Stimulated activated CD4-positive, alpha-beta T cell treated with anti-CD3 and anti-CD28 coated beads, Interleukin-15, amount 100 ng/mL, for 24 hours (primary cell): ENCODE measurements at places on chromosomes 16 and 17.
A peak's percentile ranks its signal among the peaks of the same experiment; 100 is the strongest.

GRCh38 chr17:37717627-37718323 is 27.1 kb downstream of the HNF1B start:
- no peak for DNase-seq

GRCh38 chr16:81189100-81189664 is 49.3 kb upstream of the BCO1 start:
- DNase-seq: no peak

- peak; percentile 61 for DNase-seq
Measured at GRCh38 chr17:48131216-48131824, 23.8 kb downstream of the SNX11 start.

DNA sequence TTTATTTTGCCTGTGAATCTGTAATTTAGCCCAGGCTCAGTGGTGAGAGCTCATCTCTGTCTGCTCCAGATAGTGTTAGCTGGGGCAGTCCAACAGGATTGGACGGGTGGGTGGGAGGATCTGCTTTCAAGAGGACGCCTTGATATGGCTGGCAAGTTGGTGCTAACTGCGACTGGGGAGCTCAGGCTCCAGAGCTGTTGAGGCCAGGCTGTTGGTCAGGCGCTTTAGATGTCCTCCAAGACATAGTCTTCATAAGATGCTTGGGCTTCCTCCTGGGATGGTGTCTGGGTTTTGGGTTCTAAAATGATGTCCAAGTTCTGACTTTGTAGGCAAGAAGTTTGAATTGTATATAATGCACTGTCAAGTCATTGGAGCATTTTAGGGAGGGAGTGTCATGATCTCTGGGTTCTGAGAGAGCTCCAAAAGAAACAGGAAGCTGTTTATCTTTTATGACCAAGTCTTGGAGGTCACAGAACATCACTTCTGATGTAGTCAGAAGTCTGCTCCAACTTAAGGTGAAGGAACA is 12.8 kb upstream of the PCTP start:
- DNase-seq: no peak

- peak; percentile 72 for DNase-seq
Measured at GRCh38 chr16:28981517-28981916, 3.3 kb upstream of the LAT start.

GRCh38 chr17:67024736-67025135 is 19.6 kb upstream of the CACNG1 start:
- DNase-seq: no peak

GRCh38 chr17:82839617-82840292 is at the start of gene ZNF750:
ZNF750 (minus strand) TSS chr17:82840022; CDS start chr17:82832454, 7,568 bp downstream.
- DNase-seq: no peak

DNA sequence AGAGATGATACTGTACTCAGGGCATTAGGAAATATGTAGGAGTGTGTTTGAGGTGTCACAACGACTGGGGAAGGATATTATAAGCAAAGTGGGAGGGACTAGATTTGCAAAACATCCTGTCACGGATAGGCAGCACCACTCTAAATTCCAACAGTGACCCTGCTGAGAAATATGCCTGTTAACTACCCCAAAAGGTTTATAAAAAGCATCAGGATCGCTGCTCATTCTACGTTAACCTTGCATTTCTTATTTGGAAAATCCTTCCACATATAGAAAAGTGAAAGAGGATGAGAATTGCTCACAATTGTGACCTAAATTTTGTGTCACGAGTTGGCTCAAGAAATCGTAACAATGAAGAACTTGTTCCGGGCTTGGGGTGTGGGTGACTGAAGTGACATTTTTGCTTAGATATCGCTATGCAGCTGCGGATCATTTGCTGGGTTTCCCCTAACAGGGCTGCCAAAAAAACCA is 51.6 kb downstream of the N4BP1 start:
- peak; percentile 35 for DNase-seq

DNA sequence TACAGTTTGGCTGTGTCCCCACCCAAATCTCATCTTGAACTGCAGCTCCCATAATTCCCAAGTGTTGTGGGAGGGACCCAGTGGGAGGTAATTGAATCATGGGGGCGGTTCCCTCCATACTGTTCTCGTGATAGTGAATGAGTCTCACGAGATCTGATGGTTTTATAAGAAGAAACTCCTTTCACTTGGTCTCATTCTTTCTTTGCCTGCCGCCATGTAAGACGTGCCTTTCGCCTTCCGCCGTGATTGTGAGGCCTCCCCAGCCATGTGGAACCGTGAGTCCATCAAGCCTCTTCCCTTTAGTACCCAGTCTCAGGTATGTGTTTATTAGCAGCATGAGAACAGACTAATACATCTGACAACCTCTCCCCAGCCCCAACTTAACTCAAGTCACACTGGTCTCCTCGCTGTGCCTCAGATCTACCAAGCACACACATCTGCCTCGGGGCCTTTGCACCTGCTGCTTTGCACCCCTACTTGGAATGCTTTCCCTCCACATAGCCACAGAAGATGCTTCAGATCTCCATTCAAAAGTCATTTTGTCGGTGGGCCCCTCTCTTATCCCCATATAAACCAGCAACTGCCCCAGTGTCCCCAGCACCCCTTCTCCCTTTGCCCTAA is 74.4 kb downstream of the RPH3AL start:
- no peak for DNase-seq

GRCh38 chr17:15662681-15663080 is 21.4 kb downstream of the TRIM16 start:
- no peak for DNase-seq

DNA sequence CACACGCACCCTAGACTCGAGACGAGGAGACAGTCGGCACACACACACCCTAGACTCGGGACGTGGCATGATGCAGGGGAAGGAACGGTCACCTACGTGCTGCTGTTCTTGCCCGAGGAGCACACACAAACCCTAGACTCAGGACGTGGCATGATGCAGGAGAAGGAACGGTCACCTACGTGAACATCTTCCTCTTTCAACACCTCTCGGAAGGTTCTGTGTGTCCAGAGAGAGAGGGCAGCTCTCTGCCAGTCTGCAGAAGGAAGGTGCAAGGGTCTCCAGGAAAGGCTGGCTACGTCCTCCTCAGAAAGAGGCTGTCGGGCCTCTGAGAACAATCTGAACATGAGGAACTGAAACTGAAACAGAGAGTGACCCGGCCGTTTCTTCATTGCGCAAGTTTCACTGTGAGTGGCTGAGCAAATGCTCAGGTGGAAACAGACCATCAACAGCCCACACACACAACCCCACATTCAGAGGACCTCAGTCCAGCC is 43.4 kb downstream of the ZNF276 start:
- DNase-seq: peak; percentile 57

DNA sequence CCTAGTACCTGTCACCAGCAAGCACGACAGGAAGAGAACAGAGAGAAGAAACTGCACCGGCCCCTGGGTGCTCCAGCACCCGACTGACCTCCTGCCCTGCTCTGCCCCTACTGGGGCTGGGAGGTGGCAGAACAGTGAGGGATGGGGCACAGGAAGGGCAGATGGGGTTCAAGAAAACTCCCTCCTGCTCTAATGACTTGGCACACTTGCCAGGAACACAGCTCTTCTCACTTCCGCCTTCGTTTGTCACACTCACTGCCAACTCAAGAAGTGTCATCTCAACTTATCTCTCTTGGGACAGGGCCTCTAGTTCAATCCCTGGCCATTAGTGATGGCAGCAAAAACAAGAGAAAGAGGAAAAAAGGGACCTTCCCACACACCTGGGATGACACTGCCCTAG is 42.7 kb upstream of the ICAM2 start:
- no peak for DNase-seq

DNA sequence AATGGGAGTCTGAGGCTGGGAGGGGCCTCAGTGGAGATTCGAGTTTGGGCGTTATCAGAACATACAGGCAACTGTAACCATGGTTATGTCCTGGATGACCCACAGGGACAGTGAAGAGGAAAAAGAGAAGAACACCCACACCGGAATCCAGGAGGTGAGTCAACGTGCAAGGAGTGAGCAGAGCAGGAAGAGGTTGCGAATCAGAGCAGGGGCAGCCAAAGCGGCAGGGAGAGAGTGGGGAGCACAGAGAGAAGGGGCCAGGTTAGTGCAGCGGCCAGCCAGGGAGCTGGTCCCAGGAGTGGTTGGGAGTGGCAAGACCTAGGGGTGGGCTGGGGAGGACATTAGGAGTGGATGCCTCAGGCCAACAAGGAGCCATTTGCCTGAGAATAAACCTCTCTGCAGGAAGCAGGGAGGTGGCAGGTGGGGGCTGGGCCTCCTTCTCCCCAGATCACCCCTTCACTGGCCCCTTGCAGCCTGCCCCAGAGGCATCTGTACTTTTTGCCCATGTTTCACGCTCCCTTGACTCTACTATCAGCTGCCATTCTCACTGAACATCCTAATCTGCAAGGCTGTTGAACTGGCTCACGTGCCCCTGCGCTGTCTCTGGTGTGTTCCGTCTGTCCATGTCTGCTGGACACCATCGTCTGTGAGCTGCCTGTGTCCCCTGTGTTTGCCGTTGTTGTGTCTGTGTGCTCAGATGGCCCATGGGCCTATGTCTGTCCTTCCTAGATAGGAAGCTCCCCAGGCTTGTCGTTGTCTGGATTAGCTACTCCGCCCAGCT is 5.1 kb downstream of the KRT13 start:
- DNase-seq: no peak

DNA sequence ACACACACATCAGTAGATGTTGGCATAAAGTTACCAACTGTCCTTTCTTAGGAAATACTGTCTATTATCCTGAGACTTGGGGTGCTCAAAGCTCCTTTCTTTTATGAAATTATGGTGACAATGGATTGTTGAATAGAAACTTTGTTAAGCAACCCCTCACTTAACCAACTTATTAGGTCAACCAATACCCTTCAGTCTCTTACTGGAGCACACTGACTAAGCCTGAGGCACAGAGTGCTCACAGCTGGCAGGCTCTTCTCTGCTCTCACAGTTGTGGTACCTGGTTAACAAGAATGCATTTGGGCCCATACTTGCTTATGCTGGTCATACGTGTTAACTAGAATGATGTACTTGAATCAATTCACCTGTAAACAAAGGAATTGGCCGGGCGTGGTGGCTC is 24.8 kb downstream of the CD300LF start:
- DNase-seq: no peak

GRCh38 chr17:29778956-29779811 is 150.8 kb downstream of the SSH2 start:
- DNase-seq: peak; percentile 87

- DNase-seq: no peak
Measured at GRCh38 chr16:392450-393030, 4.5 kb upstream of the NME4 start.

DNA sequence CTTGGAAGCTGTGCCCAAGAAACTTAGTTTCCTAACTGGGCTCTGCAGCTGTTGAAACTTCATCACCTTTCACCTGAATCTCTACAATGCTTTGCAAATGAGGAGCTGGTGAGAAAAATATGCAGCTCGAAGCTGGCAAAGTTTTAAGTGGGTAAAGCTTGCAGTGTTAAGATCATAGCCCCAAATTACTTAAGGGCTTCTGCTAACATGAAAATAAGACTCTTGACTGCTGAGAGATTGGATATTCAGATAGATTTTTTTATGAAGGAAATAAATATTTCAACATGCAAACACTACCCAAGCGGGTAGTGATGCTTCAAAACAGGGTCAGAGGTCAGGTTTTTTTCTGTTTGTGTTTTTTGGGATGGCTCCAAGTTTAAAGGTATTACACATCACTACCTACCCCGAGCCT is 278.7 kb downstream of the FTO start:
- DNase-seq: no peak

DNA sequence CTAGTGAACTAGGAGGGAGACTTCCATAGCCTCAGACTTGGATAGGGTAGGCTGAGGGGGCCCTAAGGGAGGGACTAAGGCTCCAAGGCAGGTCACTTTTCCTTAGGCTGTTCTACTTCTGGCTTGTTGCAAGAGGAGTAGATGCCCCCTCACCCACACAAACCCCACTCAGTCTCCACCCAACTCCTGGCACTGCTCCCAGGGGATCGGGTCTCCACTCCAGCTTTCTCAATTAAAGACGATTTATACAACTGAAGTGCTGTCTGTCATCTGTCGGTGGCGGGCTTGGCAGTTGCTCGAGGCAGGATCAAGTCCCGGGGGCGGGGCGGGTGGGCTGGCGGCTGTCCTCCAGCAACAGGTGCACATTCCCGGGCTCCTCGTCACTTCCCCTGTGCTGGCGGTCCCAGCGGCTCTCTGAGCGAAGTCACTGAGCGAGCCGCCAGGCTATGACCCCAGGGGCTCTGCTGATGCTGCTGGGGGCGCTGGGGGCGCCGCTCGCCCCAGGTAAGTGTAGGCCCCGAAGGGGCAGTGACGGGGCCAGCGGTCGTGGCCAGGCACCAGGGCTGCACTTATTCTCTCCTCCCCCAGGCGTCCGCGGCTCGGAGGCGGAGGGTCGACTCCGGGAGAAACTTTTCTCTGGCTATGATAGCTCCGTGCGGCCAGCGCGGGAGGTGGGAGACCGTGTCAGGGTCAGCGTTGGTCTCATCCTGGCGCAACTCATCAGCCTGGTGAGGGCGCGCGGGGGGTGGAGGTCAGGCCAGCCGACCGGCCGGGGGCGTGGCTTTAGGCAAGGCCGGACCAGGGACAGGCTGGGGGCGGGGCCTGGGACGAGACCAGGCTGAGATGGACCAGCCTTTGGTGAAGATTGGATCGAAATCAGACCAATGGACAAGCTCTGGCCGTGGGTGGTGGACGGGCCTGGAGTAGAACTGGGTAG is at the start of gene CHRNB1:
Gene CHRNB1 (plus strand): TSS at position 380 of the 937 bp plus-strand sequence. CDS start 67 bp downstream, at position 447.
- DNase-seq: peak; percentile 26

GRCh38 chr16:64153718-64154117 is 968.1 kb downstream of the CDH11 start:
- DNase-seq: no peak

- peak; percentile 78 for DNase-seq
Measured at GRCh38 chr17:55458978-55459377, 37.3 kb upstream of the MMD start.

GRCh38 chr17:539066-539465 is 175.6 kb downstream of the VPS53 start:
- no peak for DNase-seq

GRCh38 chr17:21171309-21171922 is 42.5 kb downstream of the TMEM11 start:
- peak; percentile 9 for DNase-seq

GRCh38 chr16:31704138-31704537 is 169.5 kb upstream of the ZNF267 start:
- DNase-seq: no peak

- DNase-seq: no peak
Measured at GRCh38 chr17:33120103-33120502, 128.5 kb downstream of the SPACA3 start.

- DNase-seq: no peak
Measured at GRCh38 chr17:3621146-3621720, 12.0 kb upstream of the TRPV1 start.

DNA sequence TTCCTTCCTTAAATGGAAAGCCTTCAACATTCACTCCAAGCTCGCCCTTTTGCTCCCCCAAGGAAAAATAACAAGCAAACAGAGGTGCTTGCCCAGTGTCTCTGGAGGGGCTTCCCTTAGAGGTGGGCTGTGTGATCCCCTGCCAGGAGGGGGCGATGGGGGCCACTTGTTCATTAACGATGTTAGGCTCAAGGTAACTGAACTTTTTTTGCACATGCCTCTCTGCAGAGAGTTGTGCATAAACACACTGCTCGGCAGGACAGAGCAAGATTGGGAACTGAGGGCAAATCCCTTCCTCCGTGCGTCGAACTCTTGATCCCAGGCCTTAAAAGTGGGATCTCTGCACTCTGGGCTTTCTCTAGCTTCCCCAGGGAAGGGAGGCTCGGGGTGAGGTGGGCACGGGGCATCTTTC is 15.5 kb upstream of the NAGLU start:
- DNase-seq: peak; percentile 39
